ENCODE measurements at places on chromosomes 7 and 10.
A peak's percentile ranks its signal among the peaks of the same experiment; 100 is the strongest.

GRCh38 chr10:128596906-128597305 is 470.7 kb upstream of the MKI67 start:
- DNase-seq: no peak

DNA sequence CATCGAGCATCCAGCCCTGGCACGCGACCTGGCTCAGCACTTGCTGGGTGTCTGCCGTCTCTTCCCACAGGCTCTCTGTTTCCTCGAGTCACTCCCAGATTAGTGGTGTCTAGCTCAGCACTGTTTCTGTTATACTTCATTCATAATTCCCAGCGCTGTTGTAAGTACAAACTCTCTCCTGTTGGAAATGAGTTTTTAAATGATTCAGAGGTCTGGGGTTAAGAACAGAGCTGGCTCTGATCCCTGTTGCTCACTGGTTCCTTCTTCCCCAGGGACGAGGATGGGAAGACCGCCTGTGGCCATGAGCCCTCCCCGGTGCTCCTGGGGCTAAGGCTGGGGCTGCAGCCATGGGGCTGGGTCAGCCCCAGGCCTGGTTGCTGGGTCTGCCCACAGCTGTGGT is 17.3 kb upstream of the C10orf95 start:
- DNase-seq: no peak

- peak; percentile 8 for DNase-seq
Measured at GRCh38 chr10:20768843-20769242, 128.3 kb downstream of the NEBL start.

DNA sequence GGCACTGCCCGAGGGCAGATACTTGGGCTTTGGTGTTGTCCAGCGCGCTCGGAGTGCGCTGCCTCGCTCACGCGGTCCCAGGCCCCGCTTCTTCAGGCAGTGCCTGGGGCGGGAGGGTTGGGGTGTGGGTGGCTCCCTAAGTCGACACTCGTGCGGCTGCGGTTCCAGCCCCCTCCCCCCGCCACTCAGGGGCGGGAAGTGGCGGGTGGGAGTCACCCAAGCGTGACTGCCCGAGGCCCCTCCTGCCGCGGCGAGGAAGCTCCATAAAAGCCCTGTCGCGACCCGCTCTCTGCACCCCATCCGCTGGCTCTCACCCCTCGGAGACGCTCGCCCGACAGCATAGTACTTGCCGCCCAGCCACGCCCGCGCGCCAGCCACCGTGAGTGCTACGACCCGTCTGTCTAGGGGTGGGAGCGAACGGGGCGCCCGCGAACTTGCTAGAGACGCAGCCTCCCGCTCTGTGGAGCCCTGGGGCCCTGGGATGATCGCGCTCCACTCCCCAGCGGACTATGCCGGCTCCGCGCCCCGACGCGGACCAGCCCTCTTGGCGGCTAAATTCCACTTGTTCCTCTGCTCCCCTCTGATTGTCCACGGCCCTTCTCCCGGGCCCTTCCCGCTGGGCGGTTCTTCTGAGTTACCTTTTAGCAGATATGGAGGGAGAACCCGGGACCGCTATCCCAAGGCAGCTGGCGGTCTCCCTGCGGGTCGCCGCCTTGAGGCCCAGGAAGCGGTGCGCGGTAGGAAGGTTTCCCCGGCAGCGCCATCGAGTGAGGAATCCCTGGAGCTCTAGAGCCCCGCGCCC is at the start of gene NPY:
Gene NPY, plus strand, starts transcription at position 294 of the 802 bp plus-strand sequence. CDS start 1,051 bp downstream, outside the sequence.
- DNase-seq: peak; percentile 42

- no peak for DNase-seq
Measured at GRCh38 chr7:17132726-17133125, 165.7 kb upstream of the AHR start.

DNA sequence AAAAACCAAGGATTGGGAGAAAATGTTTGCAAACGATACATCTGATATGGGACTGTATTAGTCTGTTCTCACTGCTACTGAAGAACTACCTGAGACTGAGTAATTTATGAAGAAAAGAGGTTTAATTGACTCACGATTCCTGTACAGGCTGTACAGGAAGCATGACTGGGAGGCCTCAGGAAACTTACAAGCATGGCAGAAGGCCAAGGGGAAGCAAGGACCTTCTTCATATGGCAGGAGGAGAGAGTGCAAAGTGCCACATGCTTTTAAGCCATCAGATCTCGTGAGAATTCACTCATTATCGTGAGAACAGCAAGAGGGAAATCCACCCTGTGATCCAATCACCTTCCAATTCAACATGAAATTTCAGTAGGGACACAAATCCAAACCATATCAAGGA is 11.0 kb downstream of the ZNF713 start:
- no peak for DNase-seq

- no peak for DNase-seq
Measured at GRCh38 chr7:70343519-70343918, 745.2 kb downstream of the AUTS2 start.

DNA sequence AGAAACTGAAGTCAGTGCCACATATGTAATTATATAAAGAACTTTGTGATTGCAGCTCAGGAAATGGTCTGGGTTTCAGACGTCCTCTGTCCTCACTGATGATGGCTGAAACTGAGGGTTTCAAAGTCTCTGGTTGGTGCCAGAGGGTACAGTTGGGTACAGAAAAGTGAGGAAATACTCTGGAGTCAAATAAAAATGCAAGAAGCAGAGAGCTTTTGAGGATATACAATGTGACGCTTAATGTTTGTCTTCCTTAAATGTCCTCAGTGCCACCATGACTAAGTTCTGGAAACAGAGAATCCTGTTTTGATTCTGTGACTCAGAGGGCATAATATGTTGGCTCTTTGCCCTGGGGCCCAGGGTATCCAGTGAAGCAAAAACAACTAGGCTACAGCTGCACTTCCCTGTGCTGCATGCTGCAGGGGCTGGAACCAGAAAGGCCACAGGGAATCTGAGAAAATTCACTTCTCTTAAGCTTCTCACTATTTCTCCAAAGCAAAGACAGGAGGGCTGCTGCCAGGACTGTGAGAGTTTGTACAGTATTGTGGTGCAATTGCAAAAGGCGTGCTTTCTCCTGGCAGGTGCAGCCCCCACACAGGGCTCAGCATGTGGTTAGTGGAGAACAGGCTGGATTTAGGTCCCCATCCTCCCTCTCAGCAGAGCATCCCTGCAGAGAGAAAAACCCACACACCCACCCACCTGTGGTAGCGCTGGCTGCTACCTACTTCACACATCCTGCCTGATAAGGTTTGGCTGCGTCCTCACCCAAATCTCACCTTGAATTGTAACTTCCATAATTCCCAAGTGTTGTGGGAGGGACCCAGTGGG is 169.5 kb upstream of the SVIL start:
- peak; percentile 69 for DNase-seq

- no peak for DNase-seq
Measured at GRCh38 chr7:5226921-5227785, 37.1 kb downstream of the WIPI2 start.

GRCh38 chr10:61837755-61838171 is 63.7 kb upstream of the ARID5B start:
- peak; percentile 46 for DNase-seq

DNA sequence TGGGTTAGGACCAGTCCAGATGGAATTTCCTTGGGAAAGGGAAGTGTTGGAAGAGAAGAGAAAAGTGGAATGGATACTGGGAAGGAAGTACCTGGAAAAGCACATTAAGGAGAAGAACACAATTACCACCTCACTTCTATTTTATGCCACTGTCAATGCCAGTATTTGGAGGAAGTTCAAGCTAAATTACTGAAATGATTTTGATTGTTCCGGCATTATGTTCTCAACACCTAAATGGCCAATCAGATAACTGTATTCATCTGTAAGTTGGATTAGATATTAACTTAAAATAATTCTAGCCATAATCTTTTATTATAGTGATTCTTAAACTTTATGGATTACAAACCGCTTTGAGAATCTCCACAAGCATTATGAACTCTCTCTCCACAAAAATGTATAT is 7.3 kb downstream of the NPVF start:
- DNase-seq: no peak

- peak; percentile 32 for DNase-seq
Measured at GRCh38 chr10:84008878-84009277, 130.4 kb upstream of the GHITM start.

GRCh38 chr10:70588859-70589570 is 13.5 kb downstream of the PRF1 start:
- DNase-seq: no peak

GRCh38 chr7:1007901-1008300 is 24.9 kb downstream of the CYP2W1 start:
- DNase-seq: no peak

DNA sequence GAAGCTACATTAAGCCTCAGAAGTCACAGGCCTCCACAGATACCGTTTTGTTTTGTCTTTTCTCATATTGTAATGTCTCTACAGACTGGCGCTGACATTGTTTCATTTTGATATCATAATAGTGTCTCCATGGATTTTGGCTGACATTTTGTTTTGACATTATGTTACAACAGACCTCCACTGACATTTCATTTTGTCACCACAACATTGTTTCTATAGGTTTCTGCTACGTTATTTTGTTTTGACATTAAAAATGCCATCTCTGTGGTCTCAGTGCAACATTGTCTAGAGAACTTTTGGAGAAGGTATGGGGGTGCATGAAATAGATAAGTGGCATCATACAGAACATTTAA is 666.8 kb downstream of the PARD3 start:
- no peak for DNase-seq

GRCh38 chr10:97711640-97712572 is 1.6 kb upstream of the MARVELD1 start:
- no peak for DNase-seq

DNA sequence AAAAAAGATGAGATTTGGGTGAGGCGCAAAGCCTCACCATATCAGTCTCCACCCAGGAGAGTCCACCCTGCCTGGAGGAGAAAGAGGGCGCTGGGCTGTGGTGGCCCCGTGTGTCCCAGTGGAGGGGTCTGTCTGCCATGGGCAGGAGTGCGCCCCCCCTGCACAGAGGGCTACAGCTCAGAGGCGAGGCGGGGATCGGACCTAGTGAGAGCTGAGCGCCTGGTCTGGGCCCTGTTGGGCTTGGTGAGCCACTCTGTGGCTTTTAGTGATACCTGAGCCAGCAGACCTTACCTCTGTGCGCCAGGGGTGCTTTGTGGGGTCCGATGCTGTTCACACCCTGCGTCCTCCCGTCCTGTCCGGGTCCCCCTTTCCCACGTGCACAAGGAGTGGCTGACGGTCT is 25.9 kb upstream of the GNA12 start:
- no peak for DNase-seq

DNA sequence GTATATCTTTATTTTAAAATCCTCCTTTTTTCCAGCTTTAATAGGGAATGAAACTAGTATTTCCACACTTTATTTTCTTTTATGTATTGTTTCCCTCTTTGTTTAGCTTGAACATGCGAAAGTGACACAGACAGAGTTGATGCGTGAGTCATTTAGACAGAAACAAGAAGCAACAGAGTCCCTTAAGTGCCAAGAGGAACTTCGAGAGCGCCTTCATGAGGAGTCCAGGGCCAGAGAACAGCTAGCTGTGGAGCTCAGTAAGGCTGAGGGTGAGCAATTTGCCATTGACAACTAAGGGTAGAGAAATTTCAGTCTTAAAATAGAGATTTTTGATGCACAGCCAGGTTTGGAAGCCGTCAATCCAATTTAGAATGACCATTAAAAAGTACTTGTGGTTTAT is 73.1 kb downstream of the CYP51A1 start:
- no peak for DNase-seq

DNA sequence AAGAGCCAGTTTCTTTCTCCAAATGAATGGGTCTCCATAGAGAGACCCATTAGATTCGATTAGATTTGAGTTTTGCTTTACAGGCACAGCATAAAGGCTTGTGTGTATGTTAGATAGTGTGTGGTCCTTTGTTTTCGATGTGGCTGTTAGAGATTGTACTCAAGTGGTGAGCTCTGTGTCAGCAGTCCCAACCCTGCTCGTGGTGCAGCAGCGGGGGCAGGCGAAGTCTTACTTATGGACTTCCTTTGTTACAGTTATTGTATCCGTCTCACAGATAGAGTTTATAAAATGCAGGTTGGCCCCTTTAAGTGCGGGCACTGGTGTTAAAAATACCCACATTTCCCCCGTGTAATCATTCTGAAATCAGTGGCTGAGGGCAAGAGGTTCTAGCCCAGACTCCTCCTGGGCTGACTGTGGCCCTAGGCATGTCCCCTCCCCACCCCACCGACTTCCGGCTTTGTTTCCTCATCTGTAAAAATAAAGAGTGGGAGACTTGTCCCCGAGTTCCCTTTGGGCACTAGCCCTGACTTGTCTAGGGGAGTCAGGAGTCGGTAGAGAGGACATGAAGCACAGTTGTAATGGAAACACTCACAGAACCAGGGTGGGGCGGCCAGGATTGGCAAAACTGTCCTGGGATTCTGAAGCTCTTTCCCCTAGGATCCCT is 28.6 kb downstream of the MTURN start:
- DNase-seq: no peak

- DNase-seq: no peak
Measured at GRCh38 chr7:87013840-87014190, 45.6 kb downstream of the ELAPOR2 start.

DNA sequence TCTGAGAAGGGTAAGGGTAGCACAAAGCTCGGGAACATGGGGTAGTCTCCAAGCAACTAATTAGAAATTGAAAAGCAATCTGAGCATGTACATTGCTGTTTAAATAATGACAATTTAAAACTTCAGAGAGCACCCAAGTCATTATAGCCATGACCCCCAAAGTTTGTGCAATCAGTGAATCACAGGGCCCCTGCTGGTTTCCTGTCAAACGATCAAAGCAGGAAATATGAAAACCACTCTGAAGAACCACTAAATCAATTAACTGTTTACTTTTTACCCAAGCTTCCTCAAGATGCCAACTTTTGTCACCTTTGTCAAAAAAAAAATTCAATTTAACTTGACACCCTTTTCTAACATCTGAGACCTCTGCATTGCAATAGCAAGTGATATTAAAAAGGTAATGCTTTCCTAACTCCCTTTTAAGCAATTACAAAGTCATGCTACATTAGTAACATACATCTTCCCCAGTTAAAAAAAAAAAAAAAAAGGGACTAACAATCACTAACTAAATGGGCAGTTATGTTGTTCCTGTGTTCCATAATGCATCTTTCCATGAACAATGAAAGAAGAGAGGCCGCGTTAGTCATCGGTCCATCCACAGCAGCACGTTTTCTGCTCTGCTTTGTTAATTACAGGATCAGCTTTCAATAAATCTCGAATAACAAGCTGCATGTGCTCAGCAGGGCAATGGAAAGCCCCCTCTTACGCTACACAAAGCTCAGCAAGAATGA is 80.6 kb downstream of the ETV1 start:
- peak; percentile 84 for DNase-seq

DNA sequence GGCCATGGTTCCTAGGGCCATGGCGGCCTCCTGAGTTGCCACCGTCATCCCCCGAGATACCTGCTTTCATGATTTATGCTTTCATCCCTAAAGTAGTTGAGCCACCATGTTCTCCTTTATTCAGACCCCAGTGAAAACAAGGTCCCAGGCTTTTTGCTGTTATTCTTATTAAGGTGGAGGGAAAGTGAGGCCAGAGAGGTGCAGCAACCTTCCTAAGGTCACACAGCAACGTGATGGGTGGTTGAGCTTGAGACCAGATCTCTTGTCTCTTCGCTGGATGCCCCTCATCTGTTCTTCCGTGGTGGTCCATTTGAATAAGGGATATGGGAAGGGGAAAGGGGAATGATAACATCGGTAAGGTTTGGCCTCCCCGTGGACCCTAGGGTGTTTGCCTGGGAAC is 142.2 kb downstream of the C10orf105 start:
- no peak for DNase-seq
